Kasumi-1 (cell line): ENCODE measurements at places on chromosomes 7 and 10.

GRCh38 chr10:113469796-113470195 lies 83.1 kb upstream of the HABP2 start:
- DNase-seq = no peak

DNA sequence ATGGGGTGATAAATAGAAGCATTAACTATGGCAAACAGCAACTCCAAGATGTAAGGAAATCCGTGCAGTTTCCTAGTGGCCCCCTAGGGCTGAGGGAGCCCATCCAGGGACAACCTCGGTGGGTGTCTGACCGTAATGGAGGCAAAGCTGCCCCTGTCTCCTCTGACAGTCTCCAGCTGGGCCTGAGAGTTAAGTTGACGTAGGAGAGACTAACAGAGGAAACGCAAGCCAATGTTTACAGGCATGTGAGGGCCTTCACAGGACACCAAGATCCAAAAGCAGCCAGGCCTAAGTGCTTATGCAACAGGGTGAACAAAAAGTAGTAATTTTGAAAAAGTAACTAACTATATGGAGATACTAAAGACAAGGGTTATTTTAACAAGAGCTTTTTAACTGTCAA lies 330.0 kb upstream of the C7orf33 start:
- no peak for DNase-seq

DNA sequence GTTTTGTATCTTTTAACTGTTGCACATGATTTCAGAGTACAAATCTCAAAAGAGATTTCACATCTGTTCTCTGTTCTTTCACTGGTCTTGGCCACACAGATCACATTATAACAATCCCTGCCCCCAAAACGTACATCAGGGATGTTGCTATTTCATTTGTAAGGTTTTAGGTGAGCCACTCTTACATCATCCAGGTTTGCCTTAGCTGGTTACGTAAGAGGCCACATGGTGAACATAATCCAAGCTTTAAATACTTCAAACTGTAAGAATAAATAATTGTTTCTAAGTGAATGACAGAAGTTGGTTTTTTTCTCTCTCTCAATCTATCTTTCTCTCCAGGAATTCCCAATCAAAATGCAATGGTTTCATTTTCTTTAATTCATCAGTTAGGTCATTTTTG lies 245.9 kb upstream of the HGF start:
- no peak for DNase-seq

DNA sequence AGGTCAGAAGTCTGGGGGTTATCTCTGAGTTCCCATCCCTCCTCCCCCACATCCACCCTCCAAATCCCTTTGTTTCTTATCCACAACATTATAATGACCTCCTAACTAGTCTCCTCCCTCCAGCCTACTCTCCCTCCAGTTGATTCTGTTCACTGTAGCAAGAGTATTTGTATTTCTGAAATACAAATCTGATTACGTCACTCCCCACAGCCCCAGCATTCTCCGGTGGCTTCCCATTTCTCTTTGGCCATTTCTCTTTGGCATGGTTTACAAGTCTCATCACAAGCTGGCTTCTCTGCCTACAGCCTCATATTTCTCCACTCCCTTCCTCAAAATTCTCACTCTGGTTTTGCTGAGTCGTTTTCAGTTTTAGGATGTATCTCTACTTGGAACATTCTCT lies 24.6 kb upstream of the MRPS33 start:
- DNase-seq = no peak

- DNase-seq = no peak
Measured at GRCh38 chr10:8616166-8616565, 561.7 kb downstream of the GATA3 start.

DNA sequence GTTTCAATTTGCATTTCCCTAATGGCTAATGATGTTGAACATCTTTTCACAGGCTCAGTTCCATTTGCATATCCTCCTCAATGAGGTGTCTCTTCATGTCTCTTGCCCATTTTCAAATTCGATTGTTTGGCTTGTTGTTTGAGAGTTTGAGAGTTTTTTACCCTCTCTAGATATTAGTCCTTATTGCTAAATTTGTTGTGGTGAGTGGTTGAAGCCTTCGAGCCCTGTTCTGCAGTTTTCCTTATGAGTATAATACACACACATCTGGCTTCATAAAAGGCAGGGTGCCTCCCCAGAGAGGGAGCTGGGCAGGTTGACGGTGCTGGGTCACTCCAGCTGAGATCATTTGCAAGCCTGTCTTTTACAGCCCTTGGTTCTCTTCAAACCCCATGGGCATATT lies 65.1 kb downstream of the RGS10 start:
- no peak for DNase-seq

DNA sequence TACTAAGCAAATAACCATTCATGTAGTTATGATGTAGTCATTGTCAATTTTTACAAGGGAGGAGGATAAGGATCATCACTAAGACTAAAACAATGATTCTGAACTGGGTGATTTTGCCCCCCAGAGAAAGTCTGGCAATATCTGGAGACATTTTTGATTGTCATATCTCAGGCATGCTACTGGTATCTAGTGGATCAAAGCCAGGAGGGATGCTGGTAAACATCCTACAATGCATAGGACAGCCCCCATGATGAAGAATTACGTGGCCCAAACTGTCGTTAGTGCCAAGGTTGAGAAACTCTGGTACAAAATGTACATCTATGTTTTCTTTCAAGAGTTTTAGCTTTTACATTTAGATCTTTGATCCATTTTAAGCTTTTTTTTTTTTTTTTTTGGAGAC lies 57.3 kb downstream of the GBF1 start:
- DNase-seq = no peak

- DNase-seq = no peak
Measured at GRCh38 chr10:71009126-71009525, 120.8 kb upstream of the PCBD1 start.

GRCh38 chr7:65840446-65840845 lies 32.4 kb upstream of the VKORC1L1 start:
- DNase-seq = no peak

DNA sequence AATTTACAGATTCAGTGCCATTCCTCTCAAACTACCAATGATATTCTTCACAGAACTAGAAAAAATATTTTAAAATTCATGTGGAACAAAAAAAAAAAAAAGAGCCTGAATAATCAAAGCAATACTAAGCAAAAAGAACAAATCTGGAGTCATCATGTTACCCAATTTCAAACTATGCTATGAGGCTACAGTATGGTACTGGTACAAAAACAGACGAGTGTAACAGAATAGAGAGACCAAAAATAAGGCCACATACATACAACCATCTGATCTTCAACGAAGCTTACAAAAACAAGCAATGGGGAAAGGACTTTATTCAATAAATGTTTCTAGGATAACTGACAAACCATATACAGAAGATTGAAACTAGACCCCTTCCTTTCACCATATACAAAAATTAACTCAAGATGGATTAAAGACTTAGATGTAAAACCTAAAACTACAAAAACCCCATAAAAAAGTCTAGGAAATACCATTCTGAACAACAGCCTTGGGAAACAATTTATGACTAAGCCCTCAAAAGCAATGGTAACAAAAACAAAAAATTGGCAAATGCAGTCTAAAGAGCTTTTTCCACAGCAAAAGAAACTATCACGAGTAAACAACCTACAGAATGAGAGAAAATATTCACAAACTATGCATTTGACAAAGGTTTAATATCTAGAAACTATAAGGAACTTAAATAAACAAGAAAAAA lies 207.7 kb downstream of the PTN start:
- DNase-seq = no peak

DNA sequence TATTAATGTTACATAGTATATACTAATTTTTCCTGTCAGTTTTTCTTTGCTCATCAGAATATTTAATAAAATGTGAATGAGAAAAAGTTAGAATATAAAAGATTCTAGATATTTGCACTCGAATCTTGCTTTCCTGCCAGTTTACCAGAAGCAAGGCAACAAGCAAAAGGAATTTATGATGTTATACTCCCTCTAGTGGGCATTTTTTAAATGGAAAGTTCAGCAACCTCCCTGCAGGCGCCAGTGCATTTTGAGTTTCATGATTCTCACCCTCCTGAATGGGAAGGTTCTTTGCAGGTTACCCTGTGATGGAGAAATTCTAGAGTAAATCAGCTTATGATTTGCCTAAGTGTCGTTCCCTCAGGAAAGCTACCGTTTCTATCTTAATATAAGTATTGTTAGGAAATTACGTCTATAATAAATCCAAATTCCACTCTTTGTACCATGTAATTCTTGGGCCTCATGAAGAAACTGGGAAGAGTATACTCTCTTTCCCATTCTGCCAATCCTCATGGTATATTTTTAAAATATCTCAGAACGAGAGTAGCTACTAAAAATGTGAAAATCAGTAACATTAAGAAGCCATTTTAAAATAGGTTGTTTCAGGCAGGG lies 350.0 kb downstream of the CRPPA start:
- DNase-seq = peak; percentile 31

- no peak for DNase-seq
Measured at GRCh38 chr7:121132940-121133339, 144.4 kb downstream of the CPED1 start.

DNA sequence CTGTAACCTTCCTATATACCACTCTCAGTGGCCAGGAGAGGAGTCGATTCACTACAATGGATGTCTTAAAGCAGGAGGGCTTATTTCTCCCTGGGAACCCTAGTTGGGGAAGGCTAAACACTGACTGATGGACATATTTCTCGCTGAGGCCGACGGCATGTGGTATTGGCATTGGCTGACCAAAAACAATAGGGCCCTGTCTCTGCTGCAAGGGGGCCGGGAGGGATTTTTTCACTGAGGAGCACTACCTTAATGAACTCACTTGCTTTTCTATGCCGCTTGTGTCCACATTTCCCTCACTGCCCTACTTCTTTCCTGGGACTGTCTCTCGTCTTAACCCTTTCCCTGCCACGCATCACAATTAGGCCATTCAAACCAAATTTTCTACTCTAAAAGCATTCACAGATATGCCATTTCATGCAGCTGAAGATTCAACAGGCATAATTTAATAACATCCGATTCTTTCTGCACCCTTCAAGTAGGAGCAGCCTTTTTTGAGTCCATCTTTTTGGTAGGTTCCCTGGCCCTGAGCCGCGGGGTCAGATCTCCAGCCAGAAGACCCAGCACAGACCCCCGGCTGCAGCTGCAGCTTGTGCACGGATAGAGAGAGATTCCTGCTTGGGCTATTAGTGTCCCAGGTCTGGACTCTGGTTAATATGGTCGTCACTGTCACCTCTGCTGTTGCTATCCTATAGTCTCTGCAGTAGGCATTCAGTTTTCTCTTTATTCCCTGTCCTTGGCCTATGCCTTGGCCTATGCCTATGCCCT lies 118.7 kb downstream of the HIPK2 start:
- DNase-seq = no peak

DNA sequence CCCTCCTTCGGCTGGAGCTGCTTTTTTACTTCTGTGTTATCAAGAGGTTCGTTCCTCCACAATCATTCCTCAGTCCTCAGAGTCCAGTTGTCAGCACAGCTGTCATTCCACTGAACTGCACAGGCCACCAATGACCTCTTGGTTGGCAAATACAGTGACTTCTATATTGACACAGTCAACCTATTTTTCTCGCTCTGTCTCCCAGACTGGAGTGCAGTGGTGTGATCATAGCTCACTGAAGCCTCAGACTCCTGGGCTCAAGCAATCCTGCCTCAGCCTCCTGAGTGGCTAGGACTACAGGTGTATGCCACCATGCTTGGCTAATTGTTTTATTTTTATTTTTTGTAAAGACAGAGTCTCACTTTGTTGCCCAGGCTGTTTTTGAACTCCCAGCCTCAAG lies 27.7 kb downstream of the CRCP start:
- DNase-seq = no peak

GRCh38 chr10:25725917-25726716 lies 207.9 kb upstream of the MYO3A start:
- peak; percentile 89 for DNase-seq

GRCh38 chr10:128747582-128748346 lies 621.5 kb upstream of the MKI67 start:
- no peak for DNase-seq

- DNase-seq = no peak
Measured at GRCh38 chr7:106486331-106486730, 174.6 kb downstream of the CCDC71L start.

- no peak for DNase-seq
Measured at GRCh38 chr7:12062062-12062461, 149.0 kb upstream of the TMEM106B start.

- DNase-seq = no peak
Measured at GRCh38 chr7:149564340-149565095, 66.9 kb upstream of the ZNF746 start.

DNA sequence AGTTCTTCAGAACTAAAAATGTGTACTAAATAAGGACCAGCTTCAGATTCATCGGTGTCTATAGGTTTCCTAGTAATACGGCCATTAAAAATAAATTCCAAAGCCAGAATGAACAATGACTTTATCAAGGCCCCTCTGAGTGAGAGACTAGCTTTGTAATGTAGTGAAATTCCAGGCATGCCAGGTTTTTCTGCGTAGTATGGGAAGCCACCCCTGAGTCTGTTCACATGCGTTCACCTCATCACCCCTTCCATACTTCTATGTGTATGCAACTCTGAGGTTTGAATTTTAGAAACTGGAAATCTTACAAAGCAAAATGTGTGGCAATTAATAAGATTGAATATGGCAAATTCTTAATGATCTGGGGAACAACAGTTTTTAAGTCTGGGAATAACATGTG lies 24.5 kb downstream of the RNF32 start:
- DNase-seq = no peak

GRCh38 chr7:87886875-87887274 lies 10.6 kb downstream of the DBF4 start:
- peak; percentile 69 for DNase-seq

- no peak for DNase-seq
Measured at GRCh38 chr10:1041514-1041913, 7.4 kb downstream of the IDI1 start.

DNA sequence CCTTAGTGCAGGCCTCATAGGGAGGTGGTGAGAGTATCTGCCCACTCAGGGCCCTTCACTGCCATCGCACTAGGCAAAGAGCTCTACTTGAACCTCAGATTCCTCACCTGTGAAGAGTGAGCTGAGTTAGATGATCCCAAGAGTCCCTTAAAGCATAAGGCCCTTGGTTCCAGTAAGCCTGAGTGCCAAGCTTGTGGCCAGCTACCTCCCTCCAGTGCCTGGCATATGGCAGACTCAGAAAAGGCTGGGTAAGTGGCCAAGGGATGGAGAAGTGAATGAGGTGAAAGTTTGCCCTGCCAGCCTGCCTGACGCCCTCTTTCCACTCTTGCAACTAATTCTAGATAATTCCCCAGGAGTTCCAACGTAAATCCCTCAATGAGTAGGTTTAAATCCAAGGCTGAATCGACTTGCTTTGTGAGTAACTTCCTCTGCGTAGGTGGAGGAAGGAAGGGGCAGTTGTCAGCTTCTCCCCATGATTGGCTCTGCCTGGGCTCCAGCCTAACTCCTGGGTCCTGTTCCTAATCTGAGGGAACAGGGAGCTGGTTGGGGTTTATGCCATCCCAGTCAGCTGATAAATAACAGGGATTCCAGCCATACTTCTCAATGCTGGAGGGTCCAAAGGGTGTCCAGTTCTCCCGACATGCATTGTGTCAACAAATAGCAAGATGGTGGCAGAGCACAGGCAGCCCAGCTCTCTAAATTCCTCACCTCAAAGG lies 14.2 kb downstream of the DUSP5 start:
- DNase-seq = no peak

- no peak for DNase-seq
Measured at GRCh38 chr7:129652914-129653313, 41.4 kb downstream of the NRF1 start.

GRCh38 chr10:67668448-67668847 lies 27.5 kb downstream of the CTNNA3 start:
- DNase-seq = no peak

- no peak for DNase-seq
Measured at GRCh38 chr10:103502849-103503660, 9.6 kb downstream of the NEURL1 start.

GRCh38 chr10:114083040-114083439 lies 39.4 kb downstream of the ADRB1 start:
- DNase-seq = no peak

- DNase-seq = no peak
Measured at GRCh38 chr10:98301664-98302319, 33.8 kb upstream of the LOXL4 start.
